Esophagus squamous epithelium (tissue), 5 donors: ENCODE measurements at places on chromosomes 3 and 15. TPM values are rescaled to one million over a fixed set of nuclear protein-coding genes. Genes with fewer than 3 reads are reported as not detected.

The CAND2 gene
- 0.61 TPM for total RNA-seq

The GOLGA6L10 gene
- 10.9 TPM for total RNA-seq

The GOLGA8R gene
- 1.1 TPM for total RNA-seq

The CCR3 gene
- total RNA-seq = not detected

The TNFAIP8L3 gene
- 3.7 TPM for total RNA-seq

The CRYGS gene
- 1.3 TPM for total RNA-seq

The CAMKV gene
- not detected for total RNA-seq

The TMC3 gene
- not detected for total RNA-seq

The C3orf70 gene
- 0.75 TPM for total RNA-seq

The CCNB2 gene
- 12.8 TPM for total RNA-seq

The KATNBL1 gene
- total RNA-seq = 96.2 TPM
